ENCODE measurements at places on chromosomes 16 and 17. TPM values are rescaled to one million over a fixed set of nuclear protein-coding genes. Genes with fewer than 3 reads are reported as not detected.

- peak; percentile 73 for DNase-seq
Observed at GRCh38 chr17:14321476-14321949, 20.6 kb downstream of the HS3ST3B1 start.

DNA sequence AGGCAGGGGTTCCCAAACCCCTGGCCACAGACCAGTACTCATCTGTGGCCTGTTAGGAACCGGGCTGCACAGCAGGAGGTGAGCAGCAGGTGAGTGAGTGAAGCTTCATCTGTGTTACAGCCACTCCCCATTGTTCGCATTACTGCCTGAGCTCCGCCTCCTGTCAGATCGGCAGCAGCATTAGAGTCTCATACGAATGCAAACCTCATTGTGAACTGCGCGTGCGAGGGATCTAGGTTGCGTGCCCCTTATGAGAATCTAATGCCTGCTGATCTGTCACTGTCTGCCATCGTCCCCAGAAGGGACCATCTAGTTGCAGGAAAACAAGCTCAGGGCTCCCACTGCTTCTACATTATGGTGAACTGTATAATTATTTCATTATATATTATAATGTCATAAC is 25.1 kb upstream of the RMI2 start:
- no peak for DNase-seq

DNA sequence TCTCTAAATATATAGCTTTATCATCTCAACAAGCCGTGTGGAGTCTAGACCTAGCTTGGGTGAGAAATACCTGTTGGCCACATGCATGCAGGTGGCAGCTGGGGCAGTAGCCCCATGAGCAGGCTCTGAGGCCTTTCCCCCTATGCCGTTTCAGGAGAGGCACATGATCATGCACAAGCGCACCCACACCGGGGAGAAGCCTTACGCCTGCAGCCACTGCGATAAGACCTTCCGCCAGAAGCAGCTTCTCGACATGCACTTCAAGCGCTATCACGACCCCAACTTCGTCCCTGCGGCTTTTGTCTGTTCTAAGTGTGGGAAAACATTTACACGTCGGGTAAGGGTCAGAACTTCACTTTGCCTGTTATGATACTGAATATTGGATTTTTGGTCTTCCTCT is 16.7 kb upstream of the CARMIL2 start:
- DNase-seq: no peak

PIPOX gene
- 0.83 TPM for total RNA-seq

DNA sequence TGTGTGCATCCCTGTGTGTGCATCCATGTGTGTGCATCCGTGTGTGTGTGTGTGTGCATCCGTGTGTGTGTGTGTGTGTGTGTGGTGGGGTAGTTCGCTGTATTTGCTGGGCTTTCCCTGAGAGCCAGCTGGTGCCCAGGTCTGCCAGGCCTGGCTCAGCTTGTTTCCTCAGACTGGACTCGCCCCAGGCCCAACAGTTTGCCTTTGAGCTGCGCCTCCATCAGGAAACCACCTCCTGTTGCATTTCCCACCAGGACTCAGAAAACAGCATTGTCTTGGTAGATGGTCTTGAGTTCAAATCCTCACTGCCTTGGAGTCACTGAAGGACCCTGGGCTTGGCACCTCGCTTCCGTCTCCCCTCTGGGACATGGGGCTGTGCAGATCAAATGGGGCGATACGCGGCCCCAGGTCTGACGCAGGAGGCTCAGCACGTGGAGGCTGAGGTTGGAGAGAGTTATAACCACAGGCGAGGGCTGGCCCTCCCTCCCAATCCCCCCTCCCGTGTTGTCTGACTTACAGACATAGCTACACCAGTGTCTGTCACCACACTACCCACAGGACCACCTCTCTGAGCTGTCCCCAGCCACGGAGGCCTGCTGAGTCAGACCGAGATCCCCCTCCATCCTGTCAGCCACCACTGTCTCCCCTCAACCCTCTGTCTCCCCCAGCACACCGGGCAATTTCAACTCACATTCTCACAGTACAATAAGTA is 4.7 kb downstream of the ITGAE start:
- peak; percentile 40 for DNase-seq

NUPR1 gene
- 87.0 TPM for total RNA-seq

DNA sequence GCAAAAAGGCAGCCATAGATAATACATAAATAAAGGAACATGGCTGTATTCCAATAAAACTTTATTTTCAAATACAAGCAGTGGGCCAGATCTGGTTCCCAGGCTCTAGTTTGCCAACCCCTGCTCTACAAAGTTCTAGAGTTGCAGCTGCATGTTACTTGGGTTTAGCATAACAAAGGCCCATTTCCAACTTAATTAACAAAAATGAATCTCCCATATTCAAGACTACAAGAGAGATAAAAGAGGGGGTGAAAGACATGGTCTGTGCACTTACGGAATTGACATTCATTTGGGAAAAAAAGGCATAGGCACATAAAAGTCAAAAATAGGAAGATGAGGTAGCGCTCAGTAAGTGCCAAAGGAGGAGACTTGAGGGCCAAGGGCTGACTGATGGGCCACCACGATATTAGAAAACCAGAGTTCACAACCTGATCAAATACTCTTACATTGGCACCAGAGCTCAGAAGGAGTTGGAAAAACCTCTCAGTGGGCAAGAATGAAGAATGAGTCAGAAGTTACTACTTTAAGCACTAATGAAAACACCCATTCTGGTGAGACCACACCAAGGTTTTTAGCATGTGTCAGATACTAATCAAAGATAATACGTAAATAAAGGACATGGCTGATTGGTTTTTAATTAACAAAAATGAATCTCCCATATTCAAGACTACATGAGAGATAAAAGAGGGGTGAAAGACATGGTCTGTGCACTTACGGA is 164.0 kb downstream of the VPS53 start:
- DNase-seq: no peak

- DNase-seq: peak; percentile 53
Observed at GRCh38 chr16:80824623-80825364, 20.4 kb upstream of the CDYL2 start.

DNA sequence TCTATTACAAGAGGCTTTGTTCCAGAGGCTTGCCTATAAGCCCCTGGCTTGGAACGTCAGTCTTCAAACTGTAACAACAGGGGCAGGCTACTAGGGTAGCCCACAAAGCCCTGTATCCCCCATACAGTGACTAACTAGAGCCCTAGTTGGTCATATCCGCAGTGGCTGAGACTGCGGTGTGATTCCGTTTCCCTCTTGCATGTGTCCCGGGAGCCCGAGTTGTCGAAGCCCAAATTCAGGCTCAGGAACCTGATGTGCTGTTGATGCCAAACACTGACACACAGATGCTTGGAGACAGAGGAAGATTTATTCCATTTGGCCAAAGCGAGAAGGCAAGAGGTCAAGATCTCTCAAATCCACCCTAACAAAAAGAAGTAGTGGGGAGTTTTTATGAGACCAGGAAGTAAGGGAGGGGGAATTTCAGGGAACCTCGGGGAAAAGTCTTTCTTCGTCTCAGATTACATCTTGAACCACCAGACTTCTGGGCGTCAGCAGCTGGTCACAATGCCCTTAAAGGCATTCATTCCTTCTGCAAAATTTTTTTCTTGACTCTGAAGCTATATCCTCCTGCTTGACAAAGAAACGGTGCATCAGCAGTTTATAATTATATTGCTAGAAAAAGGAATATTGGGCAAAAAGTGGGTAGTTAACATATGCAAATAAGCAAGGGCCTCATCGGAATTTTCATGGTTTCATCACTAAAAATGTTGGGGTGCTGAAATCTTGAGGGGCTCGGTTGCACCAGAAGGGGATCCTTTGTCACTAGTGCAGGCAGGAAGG is 879 bp downstream of the SLFN5 start:
- DNase-seq: peak; percentile 71

DNA sequence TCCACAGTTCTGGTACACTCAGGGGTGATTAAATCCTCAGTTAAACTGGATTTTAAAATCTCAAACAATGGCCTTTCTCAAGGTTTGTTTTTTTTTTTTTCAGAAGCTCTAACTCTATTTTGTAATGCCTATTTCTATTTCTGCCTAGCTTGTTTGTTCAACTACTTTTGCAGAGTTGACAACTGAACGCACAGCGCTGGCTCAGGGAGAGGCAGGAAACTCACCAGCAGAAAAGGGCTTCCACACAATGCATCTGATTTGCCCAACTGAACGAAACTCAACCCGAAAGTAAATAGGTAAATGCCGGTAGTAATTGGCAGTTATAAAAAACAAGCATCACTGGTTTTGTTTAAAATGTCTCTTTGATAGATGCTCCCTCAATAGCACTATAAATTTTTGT is 52.7 kb upstream of the CNEP1R1 start:
- no peak for DNase-seq

HS3ST2 gene
- not detected for total RNA-seq

SPG7 gene
- 107 TPM for total RNA-seq

DNA sequence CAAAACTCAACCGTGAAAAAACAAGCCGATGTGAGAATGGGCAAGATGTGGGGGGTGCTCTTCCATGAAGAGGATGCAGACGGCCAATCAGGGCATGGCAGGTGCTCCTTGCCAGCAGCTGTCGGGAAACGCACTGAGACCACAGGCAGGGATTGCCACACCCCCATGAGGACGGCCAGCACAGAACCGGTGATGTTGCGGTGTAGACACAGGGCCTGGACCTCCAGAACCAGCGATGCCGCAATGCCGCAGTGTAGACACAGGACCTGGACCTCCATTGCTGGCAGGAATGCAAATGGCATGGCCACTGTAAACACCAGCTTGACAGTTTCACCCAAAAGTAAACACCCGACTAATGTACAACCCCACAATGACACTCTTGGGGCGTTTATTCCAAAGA is 164.9 kb downstream of the BANP start:
- no peak for DNase-seq

RPH3AL gene
- 2.1 TPM for total RNA-seq

MARCHF10 gene
- 0.17 TPM for total RNA-seq

DNA sequence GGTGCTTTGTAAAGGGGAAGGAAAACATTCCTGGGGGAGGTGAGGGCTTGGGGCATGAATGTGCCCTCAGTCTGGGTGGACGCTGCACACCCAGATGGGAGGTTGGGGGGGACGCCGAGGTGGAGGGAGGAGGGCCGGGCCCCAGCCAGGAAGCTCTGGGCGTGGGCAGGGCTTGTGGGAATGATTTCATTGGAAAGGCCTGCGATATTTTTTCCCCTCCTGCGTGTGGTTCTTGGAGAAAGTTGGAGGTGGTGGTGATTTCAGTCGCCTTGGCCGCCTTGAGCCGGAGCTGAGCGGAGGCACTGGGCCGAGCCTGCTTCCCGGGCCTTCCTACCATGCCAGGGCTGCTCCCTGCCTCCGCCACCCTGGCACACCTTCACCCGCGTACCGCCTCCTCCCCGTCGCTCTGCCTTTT is 26.4 kb upstream of the CLEC18A start:
- peak; percentile 70 for DNase-seq

DNA sequence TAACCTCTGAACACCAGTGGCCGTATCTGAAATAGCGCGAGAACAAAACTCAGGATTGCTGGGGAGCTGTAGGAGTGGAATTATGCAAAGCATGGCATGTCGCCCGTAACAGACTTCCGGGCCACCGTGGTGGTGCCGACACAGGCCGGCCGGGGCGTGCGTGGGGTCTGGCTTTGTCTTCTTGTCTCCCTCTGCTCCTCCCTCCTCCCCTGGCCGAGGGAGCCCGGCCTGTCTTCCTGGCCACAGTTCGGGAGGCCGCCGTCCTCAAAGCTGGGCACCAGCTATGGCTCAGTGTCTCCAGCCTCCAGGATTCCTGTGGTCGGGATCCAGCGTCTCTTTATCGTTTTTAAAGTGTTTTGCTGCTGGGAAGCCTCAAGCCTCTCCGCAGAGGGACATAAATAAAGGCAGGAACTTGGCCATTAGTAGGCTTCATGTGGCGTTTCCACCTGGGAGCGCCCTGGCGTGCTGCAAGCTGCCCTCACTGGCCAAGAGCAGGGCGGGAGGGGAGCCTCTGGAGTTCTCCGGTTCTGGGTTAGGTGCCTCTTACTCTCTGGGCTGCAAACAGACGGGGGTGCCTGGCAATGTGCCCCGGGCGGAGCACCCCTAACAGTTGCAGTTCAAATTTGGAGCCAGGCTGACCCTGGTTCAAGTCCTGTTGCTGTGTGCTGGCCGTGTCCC is 22.0 kb upstream of the NPTX1 start:
- peak; percentile 57 for DNase-seq

- DNase-seq: peak; percentile 69
Observed at GRCh38 chr16:89572073-89572484, 3.5 kb upstream of the CPNE7 start.

ACSM2A gene
- not detected for total RNA-seq

MEFV gene
- under 0.01 TPM for total RNA-seq

DNA sequence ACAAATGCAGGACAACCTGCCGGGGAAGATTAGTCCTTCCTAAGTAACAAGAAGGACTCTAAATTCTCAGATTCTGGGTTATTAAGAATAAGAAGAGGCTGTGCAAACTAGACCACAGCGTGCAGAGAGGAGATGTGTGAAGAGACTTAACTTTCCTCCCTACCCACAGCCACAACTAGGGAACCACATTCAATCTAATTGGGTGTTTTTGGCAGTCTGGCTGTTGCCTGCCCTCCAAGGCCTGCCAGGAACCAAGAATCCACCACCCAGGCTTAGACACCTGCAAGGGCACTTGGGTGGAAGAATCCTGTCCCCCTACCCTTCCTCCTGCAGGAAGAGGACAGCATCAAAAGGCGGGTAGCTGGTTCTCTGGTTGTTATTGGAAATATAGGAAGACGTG is 202.0 kb downstream of the PARN start:
- DNase-seq: no peak

RAB26 gene
- 0.51 TPM for total RNA-seq

OR3A3 gene
- total RNA-seq: not detected

DNA sequence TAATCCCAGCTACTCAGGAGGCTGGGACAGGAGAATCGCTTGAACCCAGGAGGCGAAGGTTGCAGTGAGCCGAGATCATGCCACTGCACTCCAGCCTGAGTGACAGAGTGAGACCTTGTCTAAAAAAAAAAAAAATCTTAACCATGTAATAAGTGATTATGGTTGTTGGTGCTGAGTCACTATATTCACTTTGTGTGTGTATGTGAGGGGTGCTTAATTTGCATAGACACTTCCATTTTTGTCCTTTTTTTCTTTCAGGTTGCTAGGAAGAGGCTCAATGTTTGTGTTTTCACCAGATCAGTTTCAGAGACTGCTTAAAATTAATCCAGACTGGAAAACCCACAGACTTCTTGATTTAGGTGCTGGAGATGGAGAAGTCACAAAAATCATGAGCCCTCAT is 18.2 kb downstream of the METTL9 start:
- no peak for DNase-seq

HP gene
- total RNA-seq: not detected

GRCh38 chr17:9536061-9536460 is 39.6 kb downstream of the STX8 start:
- DNase-seq: no peak

GRCh38 chr17:31391496-31391949 is at the start of gene RAB11FIP4:
RAB11FIP4 (plus strand) TSS chr17:31391675; CDS start chr17:31391853, 178 bp downstream.
- DNase-seq: peak; percentile 23

DNA sequence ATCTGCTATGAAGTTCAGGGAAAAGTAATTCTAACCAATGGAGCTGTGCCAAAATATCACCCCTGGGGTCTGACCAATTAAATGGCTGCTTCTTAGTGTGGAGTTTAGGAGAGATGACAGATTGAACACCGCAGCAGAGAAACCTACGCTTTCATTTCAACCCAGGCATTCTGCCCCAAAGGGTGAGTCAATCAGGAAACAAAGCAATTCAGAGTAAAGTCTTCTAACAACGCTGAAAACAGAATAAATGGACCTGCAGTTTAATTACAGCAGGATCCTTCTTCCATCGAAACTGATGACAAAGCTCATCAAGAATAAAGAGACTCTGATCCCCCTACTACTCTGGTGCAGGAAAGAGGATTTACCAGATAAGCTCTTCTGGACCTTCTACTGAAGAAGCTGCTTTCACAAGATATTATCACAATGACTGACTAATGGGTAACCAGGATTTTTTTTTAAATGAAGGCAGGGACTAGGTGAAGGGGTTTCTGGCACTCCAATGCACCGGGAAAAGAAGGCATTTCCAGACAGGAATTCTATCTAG is 16.7 kb downstream of the RFFL start:
- peak; percentile 30 for DNase-seq

KRT28 gene
- total RNA-seq: not detected

All from fibroblast of lung (primary cell).